ENCODE measurements at places on chromosomes 7 and 10.
A peak's percentile ranks its signal among the peaks of the same experiment; 100 is the strongest.

- no peak for DNase-seq
These were observed 81.9 kb downstream of the KCNMA1 start for GRCh38 chr10:77555591-77556212.

GRCh38 chr10:105950410-105950809 is 1214.1 kb downstream of the SORCS1 start:
- DNase-seq = no peak

DNA sequence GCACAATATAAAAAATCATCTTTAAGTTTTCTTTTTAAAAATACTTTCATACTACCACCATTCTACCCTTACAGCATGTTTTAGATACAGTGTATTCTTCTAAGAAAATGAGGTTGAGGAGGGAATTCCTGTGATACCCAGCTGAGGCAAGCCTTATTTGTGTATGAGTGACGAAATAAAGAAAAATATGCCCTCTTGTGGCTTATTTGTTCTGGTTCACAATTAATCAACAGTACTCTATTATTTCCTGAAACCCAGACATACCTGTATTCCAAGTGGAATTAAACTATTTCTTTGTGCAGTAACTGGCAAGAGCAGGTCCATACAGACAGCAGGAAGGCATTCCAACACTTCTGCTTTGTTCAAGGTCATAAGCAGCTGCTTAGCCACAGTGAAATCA is 4.5 kb upstream of the SEMA3D start:
- DNase-seq = no peak

- DNase-seq = no peak
These were observed 1.1 kb upstream of the ADRA2A start for GRCh38 chr10:111075577-111076185.

GRCh38 chr7:155003376-155004214 is 671 bp upstream of the PAXIP1 start:
- DNase-seq = peak; percentile 79

- no peak for DNase-seq
These were observed 159.9 kb upstream of the ADCY1 start for GRCh38 chr7:45414226-45414625.

Data from stimulated activated CD4-positive, alpha-beta T cell treated with anti-CD3 and anti-CD28 coated beads, Interleukin-15, amount 100 ng/mL, for 1 hour (primary cell).